ENCODE measurements at places on chromosomes 7 and 10. TPM values are rescaled to one million over a fixed set of nuclear protein-coding genes. Genes with fewer than 3 reads are reported as not detected.
A peak's percentile ranks its signal among the peaks of the same experiment; 100 is the strongest.

PPP1R17 gene
- not detected for total RNA-seq

HKDC1 gene
- total RNA-seq: 0.05 TPM

DNA sequence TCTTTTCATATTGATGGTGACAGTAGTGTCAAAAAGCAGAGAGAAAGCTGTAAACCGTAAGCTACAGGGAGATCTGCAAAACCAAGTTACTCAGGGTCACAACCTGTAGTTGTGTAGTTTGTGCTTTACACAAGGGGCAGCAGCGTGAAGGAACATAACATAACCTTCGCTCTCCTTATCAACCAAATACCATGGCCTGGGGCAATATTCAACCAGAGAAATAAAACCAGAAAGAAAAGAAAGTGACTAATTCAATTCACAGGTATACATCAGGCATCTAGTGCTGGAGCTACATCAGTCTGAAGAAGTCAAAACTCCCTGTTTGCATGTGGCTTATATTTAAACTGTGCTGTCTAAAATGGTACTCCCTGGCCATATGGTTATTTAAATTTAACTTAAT, 224.3 kb downstream of the TWIST1 start:
- no peak for DNase-seq

- no peak for DNase-seq
Observed at GRCh38 chr7:155533827-155534690, 12.3 kb downstream of the CNPY1 start.

- no peak for DNase-seq
Observed at GRCh38 chr7:106175507-106175906, 63.4 kb upstream of the SYPL1 start.

MCM10 gene
- 104 TPM for total RNA-seq

DNA sequence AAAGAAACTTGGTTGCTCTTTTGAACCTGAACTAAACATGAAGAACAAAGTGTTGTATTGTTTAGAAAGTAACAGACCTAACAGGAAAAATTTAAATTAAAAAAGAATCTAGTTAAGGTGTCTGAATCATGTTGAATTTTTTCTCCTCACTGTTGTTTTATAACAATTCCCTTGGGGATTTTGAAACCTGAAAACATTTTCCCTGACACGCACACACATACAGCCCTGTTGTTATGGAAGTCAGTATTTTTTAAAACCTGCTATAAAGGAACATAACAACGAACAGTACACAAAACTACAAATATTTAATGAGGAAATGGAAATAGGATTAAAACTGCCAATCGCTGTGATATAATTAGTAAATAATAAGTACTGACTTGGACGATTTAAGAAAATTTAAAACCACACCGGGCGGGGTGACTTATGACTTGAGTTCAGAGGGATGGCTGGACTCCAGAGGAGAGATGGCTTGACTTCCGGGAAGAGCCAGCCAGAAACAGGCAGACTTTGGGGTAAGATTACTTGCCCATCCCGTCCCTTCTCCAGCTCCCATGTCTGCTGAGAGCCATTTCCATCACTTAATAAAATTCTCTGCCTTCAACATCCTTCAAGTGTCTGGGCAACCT, 16.2 kb upstream of the SPOCK2 start:
- DNase-seq: no peak

- DNase-seq: no peak
Observed at GRCh38 chr10:23238015-23238414, 45.9 kb downstream of the PTF1A start.

GRCh38 chr10:79046741-79047583, 21.8 kb upstream of the ZMIZ1 start:
- no peak for DNase-seq

SLC37A3 gene
- total RNA-seq: 171 TPM

DNA sequence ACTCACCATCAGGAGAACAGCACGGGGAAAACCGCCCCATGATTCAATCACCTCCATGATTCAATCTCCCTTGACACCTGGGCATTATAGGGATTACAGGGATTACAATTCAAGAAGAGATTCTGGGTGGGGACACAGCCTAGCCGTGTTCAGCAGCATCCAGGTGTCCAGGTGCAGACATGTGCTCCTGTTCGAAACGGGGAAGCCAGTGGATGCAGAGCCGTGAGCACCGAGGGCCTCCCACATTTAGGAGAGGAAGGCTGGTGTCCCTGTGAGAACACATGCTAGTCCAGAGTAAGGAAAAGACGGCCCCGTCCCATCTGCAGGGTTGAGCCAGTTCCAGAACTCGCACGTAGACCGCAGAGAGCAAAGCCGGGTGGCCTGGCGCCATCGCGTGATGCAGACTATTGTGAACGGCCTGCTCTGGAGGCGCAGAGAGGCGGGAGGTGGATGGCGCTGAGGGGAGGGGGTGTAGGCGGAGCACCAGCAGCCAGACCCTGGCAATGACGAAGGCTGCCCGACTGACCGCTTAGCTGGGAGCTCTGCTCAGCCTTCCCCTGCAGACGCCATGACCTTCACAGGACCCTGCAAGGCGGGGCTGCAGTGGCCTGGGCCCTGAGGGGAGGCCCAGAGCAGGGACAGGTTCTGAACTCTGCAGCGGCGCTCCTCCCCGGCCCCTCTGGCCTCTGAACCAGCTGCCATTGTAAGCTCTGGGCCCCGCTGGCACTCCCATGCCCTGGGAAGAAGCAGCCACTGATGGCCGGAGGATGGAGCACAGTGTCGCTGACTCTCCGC, 141.6 kb upstream of the TCERG1L start:
- DNase-seq: no peak

GRCh38 chr10:102714621-102715455, at the start of gene SFXN2:
SFXN2 (plus strand) TSS chr10:102714636; CDS start chr10:102726637, 12,001 bp downstream.
- DNase-seq: peak; percentile 40

DNA sequence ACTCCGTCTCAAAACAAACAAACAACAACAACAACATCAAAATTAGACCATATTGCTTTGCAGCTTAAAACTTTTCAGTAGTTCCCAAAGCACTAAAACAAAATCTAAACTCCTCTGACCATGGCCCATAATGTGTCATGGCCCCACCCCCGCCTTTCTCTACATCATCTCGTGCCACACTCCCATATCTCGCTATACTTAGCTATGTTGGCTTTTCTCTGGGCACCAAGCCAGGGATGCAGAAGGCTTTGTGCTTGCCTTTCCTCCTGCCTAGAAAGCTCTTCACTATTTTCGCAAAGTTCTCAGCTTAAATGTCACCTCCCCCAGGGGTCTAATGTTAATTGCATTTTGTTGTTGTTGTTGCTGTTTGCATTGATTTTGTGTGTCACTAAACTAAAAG, 15.1 kb upstream of the SLC16A12 start:
- DNase-seq: no peak

GRCh38 chr7:142883571-142884285, 1.8 kb downstream of the TRPV6 start:
- no peak for DNase-seq

- DNase-seq: peak; percentile 31
Observed at GRCh38 chr7:106736508-106737201, 75.7 kb upstream of the CCDC71L start.

DNA sequence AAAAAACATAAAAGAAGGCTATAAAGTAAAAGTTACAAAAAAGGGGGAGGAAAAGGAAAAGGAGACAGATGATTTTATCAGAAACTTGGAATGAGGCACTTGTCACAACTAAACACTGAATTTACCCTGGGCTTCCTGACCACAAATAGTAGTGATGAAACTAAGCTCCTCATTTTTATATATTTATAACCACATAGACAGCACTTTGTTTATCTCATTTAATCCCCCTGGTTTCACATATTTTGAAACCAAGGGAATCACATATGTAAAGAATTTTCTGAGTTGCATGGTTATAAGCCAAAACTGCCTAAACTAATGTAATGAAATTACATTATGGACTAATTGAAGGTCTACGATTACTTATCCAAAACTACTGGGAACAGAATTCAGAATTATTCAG, 39.6 kb upstream of the MET start:
- no peak for DNase-seq

GRCh38 chr7:104445393-104445792, 117.0 kb downstream of the LHFPL3 start:
- DNase-seq: no peak

DNA sequence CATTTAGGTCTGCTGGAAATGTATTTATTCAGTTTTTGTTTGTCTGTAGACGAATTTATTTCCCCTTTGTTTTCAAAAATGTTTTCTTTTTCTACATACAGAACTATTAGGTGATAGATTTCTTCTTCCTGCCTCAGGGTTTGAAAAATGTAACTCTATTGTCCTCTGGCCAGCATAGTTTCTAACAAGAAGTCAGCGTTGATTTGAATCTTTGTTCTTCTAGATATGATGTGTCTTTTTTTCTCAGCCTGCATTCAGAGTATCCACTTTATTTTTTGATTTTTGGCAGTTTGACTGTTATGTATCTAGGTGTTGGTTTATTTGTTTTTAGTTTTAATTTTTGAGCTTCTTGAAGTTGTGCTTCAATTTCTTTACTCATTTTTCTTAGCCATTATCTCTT, 7.5 kb upstream of the OR2F1 start:
- DNase-seq: no peak

OR2A5 gene
- total RNA-seq: not detected

ADAM12 gene
- total RNA-seq: not detected

- no peak for DNase-seq
Observed at GRCh38 chr7:644381-645305, 81.9 kb upstream of the DNAAF5 start.

GALNT17 gene
- total RNA-seq: not detected

All from activated T-helper 1 cell treated with anti-CD3 and anti-CD28 coated beads, Interleukin-12 subunit alpha, Interleukin-12 subunit beta, Interleukin-2, Interleukin-4 antibody, amounts not matched to agents 30 ng/mL and 10 ng/mL and 1 ng/mL, durations not matched to agents 14 hours and 24 hours and 36 hours (primary cell).